ENCODE measurements at places on chromosomes 13 and 19.
A peak's percentile ranks its signal among the peaks of the same experiment; 100 is the strongest.

GRCh38 chr19:29858000-29858596 lies 46.3 kb downstream of the CCNE1 start:
- peak; percentile 34 for DNase-seq

DNA sequence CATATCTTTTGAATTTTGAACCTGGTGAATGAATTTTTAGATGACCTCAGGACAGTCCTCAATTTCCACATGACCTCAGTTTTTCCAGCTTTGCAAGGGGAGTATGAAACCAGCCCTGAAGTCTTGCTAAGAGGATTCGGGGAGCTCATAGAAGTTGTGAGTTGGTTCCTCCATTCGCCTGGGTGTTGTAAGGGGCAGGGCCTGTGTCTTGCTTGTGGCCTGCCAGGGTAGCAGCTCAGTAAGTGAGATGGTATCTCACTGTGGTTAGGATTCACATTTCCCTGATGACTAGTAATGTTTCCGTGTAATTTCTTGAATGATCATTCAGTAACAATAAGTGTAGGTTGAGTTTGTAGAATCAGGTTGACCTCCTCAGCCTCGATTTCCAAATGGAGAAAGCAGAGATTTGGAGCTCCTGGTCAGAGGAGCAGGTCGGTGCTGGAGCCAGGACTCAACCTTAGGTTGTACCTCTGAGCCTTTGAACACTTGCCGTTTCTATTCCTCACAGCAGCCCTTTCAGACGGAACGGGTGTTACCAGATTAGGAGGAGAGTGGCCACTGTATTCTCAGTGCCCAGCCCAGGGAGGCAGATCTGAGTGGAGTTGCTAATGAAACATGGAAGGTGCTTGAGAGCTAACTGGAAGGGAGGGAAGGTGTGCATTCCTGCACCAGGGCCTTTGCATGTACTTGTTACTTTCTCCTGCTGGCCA lies 14.6 kb downstream of the NACC1 start:
- DNase-seq = peak; percentile 37

DNA sequence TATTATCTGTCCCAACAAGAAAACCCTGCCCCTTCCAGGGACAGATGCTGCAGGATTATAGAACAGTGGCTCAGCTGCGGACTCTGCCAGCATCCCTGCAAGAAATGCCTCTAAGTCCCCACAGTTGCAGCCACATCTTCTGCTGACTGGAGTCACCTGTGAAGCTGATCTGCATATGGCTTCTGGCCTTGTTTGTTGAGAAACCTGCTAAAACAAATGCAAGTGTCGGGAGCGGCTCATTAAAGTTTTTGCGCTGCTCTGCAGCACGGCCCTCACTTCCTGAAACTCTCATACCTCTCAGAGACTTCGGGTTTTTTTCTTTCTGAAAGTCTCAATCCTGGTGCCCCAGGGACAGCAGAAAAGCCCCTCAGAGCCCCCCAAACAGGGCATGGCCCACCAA lies 725.0 kb downstream of the UQCRFS1 start:
- DNase-seq = no peak

DNA sequence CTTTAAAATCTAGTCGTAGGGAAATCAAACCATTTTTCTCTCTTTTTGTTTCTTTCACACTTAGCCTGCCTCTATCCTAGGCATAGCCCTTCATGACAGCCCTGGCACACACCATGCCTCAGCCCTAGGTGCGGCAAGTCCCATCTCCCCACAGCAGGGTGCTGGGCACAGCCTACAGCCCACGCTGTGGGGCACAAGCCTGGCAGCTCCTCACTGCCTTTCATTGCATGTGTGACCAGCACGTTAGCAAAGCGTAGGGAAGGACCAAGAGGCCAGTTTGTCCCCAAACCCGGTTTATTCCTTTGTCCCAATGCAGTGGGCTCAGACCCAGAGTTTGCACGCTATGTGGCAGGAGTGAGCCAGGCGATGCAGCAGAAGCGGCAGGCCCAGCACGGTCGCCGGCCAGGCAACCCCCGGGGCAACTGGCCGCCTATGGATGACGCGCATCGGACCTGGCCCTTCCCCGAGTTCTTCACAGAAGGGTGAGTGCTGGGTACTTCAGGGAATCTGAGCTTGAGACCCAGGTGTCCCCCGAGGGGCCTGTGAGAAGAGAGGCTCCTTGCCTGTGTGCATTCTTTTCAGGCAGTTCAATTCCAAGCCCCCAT lies 17.3 kb upstream of the GPI start:
- no peak for DNase-seq

- DNase-seq = no peak
Observed at GRCh38 chr13:25489238-25489637, 117.5 kb downstream of the ATP8A2 start.

GRCh38 chr19:5205381-5205780 lies 135.2 kb downstream of the PTPRS start:
- DNase-seq = no peak

DNA sequence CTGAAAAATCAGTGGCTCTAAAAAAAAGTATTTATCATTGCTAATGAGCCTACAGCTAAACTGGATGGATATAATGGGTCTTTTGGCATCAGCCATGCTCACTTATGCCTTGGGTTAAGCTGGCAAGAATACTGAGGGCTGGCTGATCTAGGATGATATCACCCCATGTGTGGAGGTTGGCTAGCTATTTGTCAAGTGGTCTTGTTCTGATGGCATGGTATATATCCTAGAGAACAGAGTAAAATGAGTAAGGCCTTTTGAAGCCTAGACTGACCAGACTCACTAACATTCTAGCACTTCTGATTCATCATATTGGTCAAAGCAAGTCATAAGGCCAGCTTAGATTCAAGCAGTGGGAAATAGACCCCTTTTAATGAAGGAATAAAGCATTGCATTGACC lies 383.0 kb downstream of the SLITRK1 start:
- no peak for DNase-seq
